LHCN-M2 (cell line): ENCODE measurements at places on chromosomes 7 and 10. TPM values are rescaled to one million over a fixed set of nuclear protein-coding genes. Genes with fewer than 3 reads are reported as not detected.
A peak's percentile ranks its signal among the peaks of the same experiment; 100 is the strongest.

CRPPA gene
- total RNA-seq: 3.7 and 4.5 TPM in 2 replicates

PPP1R17 gene
- 0.06 TPM in 1 of 2 replicates, not detected in the other for total RNA-seq

SLC26A4 gene
- total RNA-seq: 34.8 and 59.2 TPM in 2 replicates

DNA sequence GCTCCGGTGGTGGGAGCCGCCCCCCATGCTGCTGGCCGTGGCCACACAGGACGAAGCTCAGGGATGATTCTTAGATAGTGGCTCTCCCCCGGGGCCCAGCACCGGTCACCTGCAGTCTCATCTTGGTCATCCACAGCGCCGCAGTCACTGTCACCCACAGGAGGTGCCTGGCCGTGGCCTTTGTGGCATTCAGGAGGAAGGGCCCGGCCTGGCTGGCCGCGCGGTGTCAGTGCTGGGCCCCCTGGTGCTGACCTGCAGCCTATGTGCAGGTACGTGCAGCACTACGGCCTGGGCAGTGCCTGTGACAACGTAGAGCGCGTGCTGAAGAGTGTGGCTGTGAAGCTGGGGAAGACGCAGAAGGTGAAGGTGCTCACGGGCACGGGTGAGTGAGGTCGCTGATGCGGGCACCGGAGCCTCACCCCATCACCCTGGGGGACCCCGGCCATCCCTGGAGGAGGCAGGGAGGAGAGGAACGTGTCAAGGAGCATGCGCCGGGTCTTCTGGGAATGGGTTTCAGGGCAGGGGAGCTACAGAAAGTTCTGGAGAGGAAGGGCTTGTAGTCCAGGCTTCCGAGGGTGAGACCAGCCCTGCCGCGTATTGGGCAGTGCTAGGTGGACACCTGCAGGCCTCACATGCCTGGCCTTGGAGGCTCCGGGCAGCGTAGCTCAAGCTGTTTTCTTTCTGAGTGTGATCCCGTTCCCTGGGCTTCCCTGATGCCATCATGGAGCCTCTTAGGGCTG, 5.0 kb downstream of the SPRN start:
- DNase-seq: no peak

DNA sequence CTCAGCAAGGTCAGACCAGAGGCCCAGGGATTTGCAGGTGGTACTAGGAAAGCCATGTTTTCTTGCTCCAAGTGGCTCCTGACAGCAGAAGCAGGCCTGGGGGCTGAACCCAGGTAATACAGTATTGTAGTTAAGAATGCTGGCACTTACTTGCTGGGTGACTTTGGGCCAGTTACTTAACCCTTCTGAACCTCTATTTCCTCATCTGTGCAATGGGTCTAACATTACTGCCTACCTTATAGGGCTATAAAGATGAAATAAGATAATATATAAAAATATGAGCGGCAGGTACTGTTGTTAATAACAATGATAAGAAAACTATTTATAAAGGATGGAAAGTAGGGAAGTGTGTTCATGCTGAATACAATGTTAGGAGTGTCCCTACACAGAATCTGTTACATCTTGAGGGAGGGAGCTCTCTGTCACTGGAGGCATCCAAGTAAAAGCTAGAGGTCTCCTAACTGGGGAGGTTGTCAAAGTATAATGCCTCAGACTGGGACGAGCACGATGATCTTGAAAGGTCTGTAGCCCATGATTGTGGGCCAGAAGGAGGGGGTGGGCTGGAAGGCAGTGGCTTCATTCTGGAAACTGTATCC, 26.9 kb downstream of the ADAMTS14 start:
- DNase-seq: no peak

DNA sequence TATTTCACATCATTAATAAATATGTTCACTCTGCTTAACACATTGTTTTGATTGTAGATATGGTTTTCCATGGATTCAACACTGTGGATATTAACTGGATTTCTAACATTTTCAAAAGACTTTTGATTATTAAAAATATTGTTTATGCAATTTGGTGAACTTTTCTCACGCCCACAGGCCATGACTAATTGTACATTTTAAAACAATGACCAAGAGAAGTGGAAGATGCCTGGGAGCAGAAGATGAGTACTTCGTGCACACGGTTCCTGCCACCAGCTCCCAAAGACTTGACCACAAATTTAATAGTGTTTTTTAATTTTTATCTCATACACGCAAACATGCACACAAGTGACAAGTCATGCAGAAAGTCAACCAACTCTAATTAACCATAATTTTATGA, 451.0 kb upstream of the ADARB2 start:
- no peak for DNase-seq

- no peak for DNase-seq
Measured at GRCh38 chr7:101243646-101244374, 1.1 kb downstream of the FIS1 start.

- DNase-seq: peak; percentile 59
Measured at GRCh38 chr10:13890233-13891127, 303.7 kb downstream of the PRPF18 start.

GRCh38 chr10:92970301-92971070, 90.1 kb upstream of the CYP26C1 start:
- peak; percentile 26 for DNase-seq
